ENCODE measurements at places on chromosomes 11 and 22.

- DNase-seq = no peak
Measured at GRCh38 chr11:45890886-45891550, 5.6 kb downstream of the MAPK8IP1 start.

DNA sequence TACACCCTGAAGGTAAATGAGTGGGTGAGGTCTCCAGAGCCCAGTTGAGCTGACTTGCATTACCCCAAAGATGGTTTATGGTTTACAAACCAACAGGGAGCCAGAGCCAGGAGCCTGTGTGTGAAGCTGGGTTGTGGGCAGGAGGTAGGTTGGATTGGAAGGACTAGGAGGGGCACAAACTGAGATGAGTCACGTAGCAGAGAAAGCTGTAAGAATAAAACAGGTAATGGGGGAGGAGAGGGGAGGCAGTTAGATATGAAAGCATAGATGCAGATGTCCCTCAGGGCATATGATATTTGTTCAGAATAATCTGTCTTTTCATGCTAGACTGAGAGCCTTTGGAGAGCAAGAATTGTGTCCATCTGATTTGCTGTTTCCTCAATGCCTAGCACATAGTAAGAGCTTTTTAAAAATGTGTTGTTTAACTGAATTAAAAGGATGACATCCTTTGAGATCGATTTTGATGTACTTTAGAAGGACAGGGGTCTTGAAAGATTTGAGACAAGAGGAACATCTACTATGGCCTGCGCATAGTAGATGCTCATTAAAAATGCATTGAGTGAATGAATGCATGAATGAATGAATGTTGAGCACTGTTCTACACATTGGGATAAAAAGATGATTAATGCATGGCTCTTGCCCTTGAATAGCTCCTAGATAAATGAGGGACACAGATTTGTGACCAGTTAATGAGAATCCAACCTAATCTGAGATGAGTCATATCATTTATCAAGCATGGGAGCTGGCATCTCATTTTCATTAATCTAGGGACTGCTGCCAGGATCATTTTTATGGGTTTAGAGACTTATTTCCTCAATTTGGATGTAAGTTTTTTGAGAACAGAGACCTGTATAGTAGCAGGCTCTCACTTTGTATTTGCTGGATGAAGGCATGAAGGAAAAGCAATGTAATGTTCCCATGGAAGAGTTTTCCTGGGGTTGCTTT, 175.8 kb upstream of the BDNF start:
- DNase-seq = no peak

DNA sequence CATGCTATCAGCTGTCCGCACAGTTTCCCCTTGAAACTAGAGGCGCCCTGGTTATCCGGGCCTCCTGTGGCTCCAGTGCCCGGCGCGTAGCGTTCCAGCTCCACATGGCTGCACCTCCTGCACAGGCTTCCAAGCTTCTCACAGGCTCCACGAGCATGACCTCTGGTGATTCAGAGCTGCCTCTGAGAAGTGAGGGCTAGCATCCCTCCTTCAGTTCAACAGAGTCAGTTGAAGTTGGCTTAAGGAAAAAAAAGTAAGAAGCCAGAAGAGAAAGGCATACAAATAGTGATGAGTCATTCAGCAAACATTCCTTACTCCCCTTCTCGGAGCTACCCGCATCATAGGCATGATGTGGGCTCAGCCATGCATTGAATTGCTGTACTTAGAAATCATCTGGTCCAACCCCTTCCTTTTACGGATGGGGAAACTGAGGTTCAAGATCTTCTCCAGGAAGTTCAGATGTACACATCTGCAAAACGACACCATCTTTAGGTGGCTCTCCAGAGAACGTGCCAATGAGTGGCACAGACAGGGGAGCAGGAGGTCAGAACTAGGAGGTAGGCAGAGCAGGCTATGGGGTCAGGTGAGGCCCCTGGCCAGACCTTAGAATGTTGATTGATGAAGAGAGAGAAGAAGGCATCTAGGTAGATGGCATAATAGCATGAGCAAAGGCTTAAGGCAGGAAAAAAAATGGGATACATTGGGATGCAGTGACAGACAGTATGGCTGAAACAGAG, 216.3 kb upstream of the TBCEL start:
- no peak for DNase-seq

- DNase-seq = no peak
Measured at GRCh38 chr11:41660585-41660984, 201.1 kb upstream of the LRRC4C start.

DNA sequence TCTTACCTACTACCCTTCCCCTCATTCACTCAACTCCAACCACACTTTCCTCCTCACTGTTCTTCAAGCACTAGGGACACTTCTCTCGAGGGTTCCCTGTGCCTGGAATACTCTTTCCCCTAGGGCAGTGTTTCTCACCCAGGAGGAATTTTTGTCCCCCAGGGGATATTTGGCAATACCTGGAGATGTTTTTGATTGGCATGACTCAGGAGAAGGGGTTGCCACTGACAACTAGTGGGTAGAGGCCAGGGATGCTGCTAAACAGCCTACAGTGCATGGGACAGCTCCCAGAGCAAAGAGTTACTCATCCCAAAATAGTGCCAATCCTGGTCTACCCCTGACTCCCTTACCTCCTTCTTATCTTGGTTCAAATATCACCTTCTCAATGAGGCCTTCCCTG, 40.0 kb downstream of the BTG4 start:
- DNase-seq = no peak

- no peak for DNase-seq
Measured at GRCh38 chr11:78476066-78476465, 58.4 kb upstream of the GAB2 start.

GRCh38 chr11:122733318-122733717, 77.8 kb downstream of the UBASH3B start:
- DNase-seq = no peak

DNA sequence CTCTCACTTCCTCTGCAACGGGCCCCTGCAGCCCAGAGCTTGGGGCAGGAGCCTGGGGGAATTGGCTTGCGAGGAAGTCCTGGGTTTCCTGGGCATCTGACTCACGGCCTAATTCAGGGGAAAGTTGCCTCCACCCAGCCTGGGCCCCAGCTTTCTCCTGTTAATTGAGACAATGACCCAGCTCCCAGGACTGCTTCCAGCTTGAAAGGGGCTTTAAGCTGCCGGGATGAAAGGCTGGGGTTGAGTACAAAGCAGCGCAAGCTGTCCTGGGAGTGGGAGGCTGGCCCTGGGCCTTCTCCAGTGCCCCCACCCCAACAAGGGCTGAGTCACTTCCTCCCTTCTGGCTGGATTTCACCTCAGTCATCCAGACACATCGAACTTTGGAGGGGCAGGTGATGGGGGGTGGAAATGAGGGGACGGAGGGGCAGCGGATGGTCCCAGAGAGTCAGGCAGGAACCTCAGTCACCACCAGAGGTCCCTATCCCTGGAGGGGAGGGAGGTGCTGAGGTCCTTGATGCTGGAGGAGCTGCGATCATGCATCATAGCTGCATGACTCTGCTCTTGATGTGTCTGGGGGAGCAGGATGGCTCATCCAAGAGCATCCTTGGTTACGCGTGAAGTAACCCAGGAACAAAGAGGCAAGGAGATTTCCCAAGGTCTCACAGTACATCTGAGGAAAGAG, 30.1 kb upstream of the OAF start:
- no peak for DNase-seq

DNA sequence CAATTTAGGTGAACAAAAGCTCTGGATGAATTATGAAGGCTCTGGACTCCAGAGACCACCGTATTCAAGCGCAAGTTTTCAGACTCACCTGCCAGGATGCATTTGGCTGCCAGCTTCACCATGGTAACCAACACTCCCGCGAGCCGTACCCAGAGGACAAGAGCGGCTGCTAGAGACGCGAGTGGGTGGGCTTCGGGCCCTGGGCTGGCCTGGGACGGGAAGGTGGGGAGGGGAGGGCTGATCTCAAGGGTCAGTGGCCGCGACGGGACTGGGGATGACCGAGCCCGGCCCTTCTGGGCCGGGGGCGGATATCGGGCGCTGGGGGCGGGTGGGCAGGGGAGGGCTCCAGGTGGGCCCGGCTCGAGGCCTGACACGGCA, 344 bp downstream of the IFT27 start:
- DNase-seq = no peak

DNA sequence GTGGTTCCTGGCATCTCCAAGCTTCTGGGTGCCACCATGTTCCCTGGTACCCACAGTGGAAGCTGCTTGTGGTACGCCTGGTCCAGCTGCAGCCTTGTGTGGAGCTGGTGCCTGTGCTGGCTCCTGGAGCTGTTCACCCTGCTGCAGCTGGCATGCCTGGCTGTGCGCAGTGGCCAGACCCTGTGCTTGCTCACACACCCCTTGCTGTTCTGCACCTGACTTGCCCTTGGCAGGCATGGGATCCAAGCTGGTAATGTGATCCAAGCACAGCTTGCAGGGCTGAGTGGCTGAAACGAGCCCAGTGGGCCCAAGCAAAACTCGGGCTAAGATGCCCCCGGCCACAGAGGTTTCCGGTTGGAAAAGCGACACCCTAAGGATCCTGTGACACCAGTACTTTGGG, 104.7 kb upstream of the CLMP start:
- DNase-seq = no peak

GRCh38 chr11:68776442-68777235, 25.3 kb upstream of the TESMIN start:
- no peak for DNase-seq

DNA sequence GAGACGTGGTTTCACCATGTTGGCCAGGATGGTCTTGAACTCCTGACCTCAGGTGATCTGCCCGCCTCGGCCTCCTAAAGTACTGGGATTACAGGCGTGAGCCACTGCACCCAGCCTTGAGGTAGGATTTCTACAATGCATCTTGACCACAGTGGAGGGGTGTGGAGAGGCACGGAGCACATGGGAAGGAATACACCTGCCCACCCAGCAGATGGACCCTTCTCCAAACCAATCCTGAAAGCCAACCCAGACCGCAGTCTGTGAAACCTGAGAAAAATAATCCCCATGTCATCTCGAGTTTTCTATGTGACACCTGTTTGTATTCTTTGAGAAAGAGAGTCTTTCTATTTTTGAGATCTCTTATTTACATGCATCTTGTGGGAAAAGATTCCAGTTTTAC, 32.5 kb downstream of the LGR4 start:
- DNase-seq = no peak

- no peak for DNase-seq
Measured at GRCh38 chr11:100777103-100777502, 90.0 kb downstream of the ARHGAP42 start.

DNA sequence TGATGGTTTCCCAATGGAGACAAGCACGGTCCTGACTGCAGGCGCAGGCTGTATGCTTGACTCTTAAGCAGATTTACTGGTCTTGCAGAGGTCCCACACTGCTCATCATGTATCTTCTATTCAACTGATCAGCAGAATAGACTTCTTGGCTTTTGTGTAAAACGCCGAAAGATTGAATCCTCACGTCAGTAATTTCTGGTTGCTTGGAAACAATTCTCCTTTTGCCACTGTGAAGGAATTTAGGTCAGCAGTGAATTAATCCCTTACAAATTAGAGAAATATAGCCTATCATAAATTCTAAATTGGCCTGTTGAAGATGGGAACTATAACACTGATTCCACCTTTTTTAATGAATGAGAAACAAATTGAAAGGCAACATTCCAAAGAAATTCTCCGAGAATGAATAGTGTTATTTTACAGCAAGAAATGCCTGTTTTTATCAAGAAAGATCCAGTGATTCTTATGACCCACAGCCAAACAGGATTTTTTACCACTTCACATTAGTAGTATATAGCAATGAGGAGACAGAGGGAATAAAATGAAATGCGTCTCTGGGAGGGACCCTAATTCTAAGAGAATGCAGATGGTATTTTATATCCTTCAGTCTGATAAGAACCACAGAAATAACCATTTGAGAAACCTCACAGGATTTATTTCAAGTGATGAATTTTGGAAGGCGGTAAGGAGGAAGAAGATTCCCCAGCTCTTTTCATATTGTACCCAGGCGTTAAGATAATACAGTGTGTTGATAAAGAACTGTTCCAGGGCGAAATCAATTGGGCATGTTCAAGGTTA, 362.5 kb downstream of the RAB38 start:
- DNase-seq = no peak

DNA sequence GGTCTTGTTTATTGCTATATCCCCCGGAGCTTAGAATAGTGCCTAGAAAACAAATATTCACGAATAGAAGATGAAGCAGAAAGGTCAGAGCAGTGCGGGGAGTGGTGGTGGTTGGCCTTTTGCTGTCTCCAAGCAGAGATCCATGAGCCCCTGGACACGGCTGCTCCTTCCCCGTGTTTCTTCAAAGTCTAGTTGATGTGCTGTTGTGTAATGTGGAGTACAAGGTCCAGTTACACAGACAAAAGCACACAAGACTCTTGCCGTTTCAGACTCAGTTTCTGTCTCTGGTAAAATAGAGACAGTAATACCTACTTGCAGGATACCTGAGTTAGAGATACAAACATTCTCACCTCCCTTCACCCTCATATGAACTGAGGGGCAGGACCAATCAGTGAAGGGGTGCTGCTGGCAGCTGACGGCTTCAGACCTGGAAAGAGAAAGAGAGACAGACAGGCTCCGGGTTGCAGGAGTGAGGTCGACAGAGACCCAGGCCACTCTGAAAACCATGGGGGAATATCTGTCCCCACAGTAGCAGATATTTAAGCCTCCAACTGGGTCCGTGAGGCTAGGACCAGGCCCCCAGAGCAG, 56.2 kb downstream of the RASSF10 start:
- no peak for DNase-seq

- DNase-seq = no peak
Measured at GRCh38 chr22:49183208-49183825, 644.4 kb downstream of the BRD1 start.

- no peak for DNase-seq
Measured at GRCh38 chr11:43367382-43368178, 8.9 kb downstream of the TTC17 start.

DNA sequence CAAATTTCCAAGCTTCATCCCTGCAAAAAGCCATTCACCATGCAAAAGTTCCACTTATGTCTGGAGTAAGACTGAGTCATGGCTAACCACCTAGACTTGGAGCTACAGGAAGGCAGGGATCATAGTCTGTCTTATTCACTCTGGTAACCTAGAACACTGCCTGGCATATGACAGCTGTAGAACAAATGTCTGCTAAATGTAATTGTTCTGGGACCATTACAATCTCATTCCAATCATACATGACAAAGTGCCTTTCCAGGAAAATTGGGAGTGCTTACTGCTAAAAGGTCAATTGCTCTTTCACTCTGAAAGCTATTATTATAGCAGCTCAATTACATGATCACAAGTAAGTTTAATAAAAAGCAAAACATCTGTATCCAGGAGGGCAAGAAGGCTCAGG, 99.1 kb upstream of the CHRM4 start:
- no peak for DNase-seq

- DNase-seq = no peak
Measured at GRCh38 chr11:126404367-126404766, 48.9 kb downstream of the ST3GAL4 start.

All from KG1 (cell line).